ENCODE measurements at places on chromosomes 4 and X.

- DNase-seq, result no peak
Measured at GRCh38 chr4:183348706-183349659, 26.8 kb upstream of the CLDN24 start.

GRCh38 chr4:8493484-8493883 is 52.9 kb downstream of the TRMT44 start:
- no peak for DNase-seq

DNA sequence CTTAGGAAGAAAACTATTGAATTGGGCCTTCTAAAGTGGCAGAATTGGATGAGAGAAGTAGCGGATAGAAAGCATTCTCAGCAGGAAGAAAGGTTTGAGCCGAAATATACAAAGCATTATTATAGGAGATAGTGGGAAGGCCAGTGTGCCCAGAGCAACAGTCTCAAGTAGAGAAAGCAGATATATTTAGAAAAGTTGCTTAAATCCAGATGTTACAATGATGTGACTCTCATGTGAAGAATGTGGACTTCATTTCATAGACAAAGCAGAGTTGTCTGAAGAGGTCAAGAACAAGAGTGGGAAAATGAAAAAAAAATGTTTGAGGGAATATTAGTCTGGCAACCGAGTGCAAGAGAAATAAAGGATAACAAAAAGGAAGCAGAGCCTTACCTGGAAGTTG is 66.9 kb downstream of the SYNPO2 start:
- no peak for DNase-seq

DNA sequence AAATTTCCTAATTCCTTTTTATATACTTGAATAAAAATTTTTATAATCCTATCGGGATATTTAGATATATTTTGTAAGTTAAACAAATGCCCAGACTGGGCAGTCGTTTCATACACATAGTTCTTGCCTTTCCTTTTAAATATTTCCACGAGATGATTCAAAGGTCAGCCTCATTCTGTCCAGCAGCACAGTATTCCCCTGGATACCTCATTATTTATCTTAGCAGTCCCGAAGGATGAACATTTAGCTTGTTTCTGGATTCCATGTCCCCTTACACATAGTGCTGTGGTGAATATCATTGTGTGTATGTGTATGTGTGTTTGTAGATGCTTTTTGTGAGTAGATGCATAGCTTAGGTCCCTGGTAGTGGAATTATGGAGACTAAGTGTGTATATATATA is 38.3 kb downstream of the RAPGEF2 start:
- DNase-seq, result no peak

DNA sequence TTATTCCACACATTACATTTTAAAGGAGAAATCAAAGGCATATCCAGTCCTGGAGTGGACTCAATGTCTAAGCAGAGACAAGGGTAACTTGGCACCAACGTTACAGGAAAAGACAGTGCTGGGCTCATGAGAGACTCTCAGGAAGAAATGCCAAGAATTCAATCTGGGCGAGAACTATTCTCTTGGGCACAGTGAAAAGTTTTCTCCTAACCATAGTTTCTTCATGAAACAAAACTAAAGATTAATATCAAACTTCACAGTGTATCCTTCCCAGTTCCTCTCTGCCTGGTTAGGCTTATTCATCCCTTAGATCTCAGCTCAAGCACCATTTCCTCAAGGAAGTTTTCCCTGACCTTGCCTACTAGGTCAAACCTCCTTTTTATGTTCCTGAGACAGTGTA is 109.4 kb upstream of the TLL1 start:
- no peak for DNase-seq

DNA sequence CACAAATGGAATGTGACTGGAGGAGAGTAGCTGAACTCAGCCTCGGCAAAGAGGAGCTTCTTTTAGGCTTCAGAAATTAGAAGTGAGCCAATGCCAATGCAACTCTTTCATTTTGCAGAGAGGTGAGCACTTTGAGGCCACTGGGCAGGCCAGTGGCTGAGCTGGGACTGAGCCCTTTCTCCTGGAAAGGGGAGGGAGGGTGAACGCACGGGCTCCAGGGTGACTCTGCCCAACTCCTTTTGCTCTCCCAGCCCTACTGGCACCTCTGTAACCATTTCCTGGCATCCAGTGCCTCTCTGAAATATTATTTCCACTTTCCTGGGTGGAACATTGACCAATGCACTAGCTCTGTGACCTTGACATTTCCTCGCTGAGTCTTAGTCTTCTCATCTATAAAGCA is 88.1 kb downstream of the SLC2A9 start:
- no peak for DNase-seq

DNA sequence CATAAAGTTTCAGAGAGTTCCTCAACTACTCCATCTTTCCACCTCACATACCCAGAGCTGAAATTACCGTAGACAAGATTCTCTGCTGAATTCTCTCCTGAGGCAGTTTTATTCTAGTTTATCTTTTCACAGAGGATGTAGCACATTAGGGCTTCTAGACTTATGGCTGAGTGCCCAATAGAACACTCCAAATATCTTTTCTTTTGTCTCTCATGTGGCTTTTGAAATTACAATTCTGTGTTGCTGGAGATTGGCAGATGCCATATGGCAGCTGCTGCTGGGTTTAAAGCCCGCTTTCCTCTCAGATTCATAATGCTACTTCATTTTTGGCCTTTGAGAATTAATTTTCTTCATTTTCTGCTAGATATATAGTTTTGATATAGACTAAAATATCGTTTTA is 107.6 kb upstream of the BANK1 start:
- DNase-seq, result no peak

GRCh38 chr4:1612278-1613098 is 71.6 kb downstream of the FAM53A start:
- no peak for DNase-seq

- no peak for DNase-seq
Measured at GRCh38 chr4:31107362-31107761, 387.2 kb downstream of the PCDH7 start.

- no peak for DNase-seq
Measured at GRCh38 chr4:110503270-110504083, 27.5 kb downstream of the ENPEP start.

GRCh38 chrX:123477673-123478072 is 255.2 kb downstream of the THOC2 start:
- no peak for DNase-seq

- DNase-seq, result no peak
Measured at GRCh38 chr4:78423790-78424189, 127.8 kb upstream of the ANXA3 start.

DNA sequence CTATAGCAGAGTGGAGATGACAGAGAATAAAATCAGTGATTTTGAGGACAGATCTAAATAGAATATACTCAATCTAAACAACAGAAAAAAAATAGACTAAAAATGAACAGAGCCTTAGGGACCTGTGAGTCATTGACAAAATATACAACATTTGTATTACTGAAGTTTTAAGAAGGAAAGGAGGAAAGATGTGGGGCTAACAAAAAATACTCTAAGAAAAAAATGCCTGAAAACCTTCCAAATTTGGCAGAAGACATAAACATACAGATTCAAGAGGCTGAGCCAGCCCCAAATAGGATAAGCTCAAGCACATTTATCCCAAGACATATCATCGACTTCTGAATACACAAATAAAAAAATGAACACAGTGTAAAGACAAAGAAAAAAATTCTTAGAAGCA is 123.6 kb upstream of the INTU start:
- DNase-seq, result no peak

DNA sequence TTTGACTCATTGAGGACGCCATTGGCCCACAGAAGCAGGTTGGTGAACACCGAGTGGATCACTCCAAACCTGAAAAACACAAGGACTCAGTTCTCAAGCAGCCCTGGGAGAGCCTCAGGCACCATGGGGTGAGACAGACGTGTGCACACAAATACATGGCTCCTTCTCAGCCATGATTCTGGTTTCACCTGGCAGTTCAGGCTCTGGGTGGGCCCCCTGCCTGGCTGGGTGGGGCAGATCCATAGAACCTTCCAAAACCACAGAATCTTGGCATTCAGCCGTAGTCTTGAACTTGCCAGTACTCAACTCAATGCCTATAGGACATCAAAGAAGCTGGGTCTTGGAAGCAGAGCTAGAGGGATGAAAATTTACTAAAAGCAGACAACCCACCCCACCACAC is 24.2 kb downstream of the OTOP1 start:
- DNase-seq, result no peak

DNA sequence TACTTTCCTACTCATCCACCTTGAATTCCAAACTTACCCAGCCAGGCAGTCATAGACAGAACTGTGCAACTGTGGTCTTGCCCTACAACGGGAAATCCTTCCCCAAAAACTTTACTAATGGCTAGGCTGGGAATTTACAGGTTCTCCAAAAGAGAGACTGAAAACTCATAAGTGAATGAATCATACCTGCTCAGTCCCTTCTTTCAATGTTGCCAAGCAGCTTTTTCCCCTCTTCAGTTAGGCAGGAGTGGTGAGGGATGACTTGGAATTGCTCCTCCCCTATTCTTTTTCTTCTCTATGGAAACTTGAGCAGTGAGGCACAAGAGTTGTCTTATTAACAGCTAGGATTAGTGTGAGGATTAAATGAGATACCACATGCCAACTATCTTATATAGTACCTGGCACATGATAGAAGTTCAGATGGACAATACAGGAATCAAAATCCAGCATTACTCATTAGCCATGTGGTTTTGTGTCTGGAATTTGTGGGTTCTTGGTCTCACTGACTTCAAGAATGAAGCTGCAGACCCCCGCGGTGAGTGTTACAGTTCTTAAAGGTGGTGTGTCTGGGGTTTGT is 105.9 kb downstream of the TEX13A start:
- DNase-seq, result no peak

DNA sequence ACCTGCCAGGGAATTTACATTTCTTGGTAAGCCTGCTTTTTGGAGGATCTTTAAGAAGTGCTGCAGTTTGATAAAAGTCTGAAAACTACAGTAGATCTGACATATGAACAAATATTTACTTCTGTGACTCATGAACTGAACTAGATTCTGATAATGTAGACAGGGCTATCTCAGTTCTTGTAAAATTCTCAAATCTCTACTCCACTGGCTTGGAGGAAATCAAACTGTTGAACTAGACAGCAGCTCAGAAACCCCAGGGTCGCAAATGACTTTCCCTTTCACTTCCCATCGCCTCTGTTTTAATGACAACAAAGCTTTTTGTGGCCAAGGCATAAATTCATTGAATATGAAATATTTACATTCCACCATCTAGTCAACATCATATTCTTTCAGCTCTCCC is 15.4 kb upstream of the OCIAD1 start:
- no peak for DNase-seq

GRCh38 chrX:129759576-129760061 is 20.1 kb upstream of the SASH3 start:
- no peak for DNase-seq

- DNase-seq, result no peak
Measured at GRCh38 chr4:55912249-55912648, 36.5 kb upstream of the CEP135 start.

GRCh38 chr4:76022031-76022430 is 1.3 kb downstream of the CXCL10 start:
- DNase-seq, result no peak

DNA sequence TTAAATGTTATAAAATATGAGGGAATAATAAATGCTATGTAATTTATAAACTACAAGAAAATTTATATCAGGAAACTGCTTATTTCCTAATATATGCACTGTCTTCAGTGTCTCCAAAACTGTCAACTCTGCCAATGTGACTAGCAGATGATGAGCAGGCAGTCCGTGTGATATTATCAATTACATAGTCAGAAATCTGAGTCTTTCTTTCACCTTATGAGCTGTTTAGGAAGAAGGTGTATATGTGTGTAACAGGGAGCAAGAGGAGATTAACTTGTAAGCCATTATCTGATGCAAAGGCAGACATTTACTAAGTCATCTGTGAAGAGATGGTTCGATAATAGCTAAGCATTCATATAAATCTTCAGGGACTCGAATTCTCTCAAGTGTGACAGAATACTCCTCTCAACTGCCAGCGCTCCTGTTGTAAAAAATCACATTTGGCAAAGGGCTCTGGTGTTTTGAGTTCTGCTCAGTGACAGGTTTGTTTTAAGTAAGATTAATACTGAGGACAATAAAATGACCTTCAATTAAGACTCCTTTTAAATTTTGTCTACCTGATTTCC is 79.7 kb downstream of the SNCA start:
- no peak for DNase-seq

DNA sequence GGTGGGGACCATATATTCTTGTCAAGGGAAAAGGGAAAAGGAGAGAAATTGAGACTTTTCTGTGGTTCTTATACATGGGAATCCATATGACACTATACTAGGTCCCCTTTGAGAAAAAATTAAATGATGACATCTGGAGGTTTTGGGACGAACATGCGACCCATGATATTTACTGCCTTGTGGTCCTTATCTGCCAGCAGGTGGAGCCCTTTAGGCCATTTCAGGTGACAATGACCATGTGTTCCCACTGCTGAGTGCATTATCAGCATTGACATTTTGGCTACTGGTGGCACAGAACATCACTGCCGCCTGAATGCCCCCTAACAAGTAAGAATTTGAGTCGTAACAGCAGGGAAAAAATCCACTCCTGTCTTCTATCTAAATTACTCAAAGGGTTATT is 843.4 kb downstream of the FSTL5 start:
- DNase-seq, result no peak

DNA sequence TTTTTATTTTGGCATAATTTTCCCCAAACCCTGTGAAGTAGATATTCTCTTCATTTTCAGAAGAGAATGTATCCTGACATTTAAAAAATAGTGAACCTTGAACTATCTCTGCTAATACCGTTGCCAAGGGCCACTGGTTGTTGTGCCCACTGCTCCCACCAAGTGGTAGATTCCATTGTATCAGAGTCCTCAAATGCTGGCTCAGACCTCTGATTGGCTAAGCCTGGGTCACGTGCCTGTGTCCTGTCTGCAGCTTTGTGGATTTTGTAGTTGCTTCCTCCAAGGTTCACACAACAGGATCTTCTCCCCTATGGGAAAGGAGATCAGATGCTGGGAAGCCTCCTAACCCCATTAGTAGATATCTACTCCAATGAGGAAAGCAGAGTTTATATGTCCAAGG is 104.8 kb upstream of the CASK start:
- no peak for DNase-seq

DNA sequence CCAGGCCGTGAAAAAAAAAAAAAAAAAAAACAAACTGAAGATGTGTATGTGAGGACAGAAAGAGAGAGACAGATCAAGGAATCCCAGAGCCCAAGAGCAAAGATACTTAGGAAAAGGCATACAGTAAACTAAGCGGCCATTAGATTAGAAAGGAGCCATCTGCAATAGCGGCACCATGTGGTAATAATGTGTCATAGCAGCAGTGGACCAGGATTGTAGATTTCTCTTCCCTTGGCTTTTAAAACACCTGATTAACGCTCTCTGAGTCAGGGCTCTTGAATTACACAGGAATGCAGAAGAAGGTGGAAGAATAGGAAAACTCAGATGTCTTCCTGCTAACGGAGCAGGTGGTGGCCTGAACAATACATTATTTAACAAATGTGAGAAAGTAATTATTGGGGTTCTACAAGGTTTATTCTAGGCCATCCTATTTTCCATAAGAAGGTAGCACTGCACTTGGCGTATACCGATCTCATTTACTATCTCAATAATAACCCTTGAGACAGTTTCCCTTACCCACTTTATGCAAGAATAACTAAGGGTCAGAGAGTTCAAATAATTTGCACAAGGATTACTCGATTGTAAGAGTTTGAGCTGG is 182.7 kb downstream of the KCNIP4 start:
- no peak for DNase-seq
